NCI-H460 (cell line): ENCODE measurements at places on chromosomes 2 and 18. TPM values are rescaled to one million over a fixed set of nuclear protein-coding genes. Genes with fewer than 3 reads are reported as not detected.

Gene PAIP2B
- total RNA-seq, result 0.55 and 0.97 TPM in 2 replicates

Gene ARHGAP25
- total RNA-seq, result 2.1 and 3.1 TPM in 2 replicates

DNA sequence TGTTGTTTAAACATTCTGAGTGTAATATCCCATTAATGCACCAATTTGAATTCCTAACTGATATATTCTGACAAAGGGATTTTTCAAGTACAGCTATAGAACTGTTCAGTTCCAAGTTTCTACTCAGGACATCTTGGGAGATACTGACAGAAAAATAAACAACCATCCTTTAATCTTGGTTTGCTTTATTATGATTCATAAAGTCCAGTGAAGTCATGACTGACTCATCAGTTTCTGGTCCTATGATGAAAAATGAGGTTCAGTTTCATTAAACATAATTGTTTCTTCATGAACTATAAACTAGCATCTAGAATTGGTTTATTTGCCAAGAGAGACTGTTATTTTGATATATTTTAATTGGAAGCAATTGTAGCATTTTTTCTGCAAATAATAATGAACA is 896.2 kb downstream of the CCDC85A start:
- peak; percentile 21 for DNase-seq

DNA sequence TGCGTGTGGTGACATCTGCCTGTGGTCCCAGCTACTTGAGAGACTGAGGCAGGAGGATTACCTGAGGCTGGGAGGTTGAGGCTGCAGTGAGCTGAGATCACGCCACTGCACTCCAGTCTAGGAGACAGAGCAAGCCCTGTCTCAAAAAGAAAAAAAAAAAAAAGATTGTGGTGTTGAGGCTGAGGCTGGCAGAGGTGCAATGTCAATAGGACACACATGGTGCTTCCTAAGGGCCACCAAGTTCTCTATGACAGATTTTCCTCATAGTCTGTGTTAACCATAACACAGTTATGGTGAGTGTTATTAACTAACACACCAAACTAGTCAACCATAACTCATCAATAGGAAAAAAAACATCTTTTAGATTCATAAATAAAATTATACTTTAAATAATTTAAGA is 494.4 kb downstream of the TMX3 start:
- no peak for DNase-seq

DNA sequence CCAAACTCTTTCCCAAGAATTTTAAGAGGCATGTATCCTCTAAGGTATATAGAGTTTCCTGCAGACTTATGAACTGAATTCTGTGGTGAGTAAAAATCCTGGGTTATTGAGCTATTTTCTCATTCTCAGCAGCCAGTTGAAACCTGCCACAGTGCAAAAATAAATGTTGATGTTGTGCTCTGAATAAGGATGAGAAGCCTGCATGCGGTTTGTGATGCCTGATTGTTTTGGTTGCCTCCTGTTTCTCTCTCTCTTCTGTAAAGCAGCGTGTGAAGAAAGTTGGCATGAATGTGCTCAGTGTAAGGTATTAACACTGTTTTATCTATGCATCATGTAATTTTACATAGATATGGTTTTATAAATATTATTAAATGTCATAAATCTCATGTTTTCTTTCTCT is 452.6 kb downstream of the CDH2 start:
- no peak for DNase-seq

- DNase-seq, result peak; percentile 95
Measured at GRCh38 chr2:224086226-224086914, 47.3 kb upstream of the SERPINE2 start.

DNA sequence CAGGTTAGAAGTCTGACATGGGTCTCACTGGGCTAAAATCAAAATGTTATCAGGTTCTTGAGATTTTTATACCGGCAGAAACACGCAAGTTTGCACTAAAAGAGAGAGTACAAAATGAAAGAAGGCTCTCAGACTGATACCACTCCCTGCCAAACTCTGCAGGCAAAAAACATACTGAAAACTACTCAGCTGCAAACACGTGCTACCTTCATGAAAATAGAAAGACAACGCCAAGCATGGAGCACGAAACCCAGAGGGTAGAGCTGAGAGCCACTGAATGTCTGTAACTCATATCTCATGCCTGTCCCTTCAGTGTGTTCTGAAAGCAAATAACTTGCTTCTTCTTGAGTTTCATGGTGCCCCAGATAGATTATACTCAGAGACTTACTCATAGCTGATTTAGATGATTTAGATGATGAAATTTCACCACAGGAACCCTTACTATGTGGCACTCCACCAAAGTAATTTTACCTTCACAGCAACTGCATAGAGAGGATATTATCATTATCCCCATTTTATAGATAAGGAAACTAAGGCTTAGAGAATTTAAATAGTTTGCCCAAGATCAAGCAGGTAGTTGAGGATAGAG is 313.0 kb upstream of the SLC39A10 start:
- no peak for DNase-seq

DNA sequence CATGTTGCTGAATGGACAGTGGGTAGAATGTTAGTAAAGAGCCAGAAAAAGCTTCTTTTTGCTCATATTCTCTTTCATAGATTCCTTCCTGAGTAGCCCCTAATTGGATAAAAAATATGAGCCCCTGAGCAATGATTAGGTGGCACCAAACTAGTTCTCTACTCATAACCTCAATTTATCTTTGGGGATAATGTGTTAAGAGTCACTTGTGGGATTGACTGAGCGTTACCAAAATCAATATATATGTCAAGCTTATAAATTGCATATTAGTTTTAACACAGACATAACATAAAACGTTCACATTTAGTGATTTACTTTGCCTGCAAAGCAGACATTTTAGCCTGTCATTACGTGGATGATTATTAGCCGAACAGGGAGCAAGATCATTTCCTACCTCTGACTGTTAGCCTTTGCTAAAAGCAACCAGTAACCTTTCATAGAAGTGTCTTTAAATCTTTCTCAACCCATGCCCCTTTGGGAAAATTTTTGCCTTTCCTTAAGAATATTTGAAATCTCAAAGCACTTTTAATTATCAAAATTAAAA is 85.4 kb downstream of the ARHGAP28 start:
- no peak for DNase-seq

Gene PTPRN
- 11.3 and 22.7 TPM in 2 replicates for total RNA-seq

GRCh38 chr2:235917506-235917905 is 250.7 kb downstream of the GBX2 start:
- DNase-seq, result no peak

Gene ASPRV1
- total RNA-seq, result 0.12 TPM in 1 of 2 replicates, not detected in the other

DNA sequence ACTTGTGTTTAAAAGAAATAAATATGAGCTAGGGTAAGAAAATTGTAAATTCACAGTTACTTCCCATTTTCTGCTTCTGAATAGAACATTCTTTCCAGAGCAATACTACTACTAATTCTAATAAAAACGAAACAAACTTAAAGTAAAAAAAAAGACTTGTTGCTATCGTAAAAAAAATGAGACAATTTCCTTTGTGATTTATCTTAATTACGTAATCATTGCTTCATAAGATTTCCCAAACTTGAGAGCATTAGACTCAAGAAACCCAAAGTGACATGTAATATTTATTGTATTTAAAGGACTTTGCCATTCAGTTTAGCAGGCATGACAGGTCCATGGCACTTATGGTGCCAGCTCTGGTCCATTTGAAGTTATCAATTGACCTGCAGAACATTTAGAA is 153.8 kb downstream of the AQP4 start:
- DNase-seq, result no peak

Gene GNLY
- total RNA-seq, result not detected in 2 replicates

DNA sequence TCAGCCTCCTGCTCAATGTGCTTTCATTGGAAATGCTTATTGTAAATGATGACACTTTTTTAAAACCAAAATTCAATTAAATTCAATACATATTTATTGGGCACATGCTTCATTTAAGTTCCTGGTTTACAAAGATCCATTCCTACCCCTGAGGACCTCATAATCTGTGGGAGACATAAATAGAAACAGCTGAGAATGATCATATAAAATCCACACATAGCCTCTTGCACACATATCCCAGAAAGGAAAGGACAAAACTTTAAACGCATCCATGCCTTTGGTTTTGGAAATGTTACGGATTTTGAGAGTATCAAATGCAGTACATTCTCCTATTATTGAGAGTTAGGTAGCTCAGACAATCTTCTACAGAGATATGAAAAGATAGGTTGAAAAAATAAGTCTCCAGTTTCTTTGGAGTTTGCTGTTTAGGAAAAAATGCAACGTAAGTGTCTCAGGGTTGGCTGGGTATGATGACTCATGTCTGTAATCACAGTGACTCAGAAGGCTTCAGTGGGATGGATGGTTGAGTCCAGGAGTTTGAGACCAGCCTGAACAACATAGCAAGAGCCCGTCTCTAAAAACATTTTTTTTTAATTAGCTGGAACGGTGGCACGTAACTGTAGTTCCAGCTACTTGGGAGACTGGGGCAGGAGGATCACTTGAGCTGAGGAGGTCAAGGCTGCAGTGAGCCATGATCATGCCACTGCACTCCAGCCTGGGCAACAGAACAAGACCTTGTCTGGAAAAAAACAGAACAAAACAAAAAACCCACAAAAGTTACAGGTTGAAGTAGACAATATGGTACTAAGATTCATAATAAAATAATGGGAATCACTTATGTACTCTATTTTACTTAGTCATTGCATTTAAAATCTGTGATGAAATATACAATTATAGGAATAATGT is 3.9 kb upstream of the PRELID3A start:
- peak; percentile 52 for DNase-seq

DNA sequence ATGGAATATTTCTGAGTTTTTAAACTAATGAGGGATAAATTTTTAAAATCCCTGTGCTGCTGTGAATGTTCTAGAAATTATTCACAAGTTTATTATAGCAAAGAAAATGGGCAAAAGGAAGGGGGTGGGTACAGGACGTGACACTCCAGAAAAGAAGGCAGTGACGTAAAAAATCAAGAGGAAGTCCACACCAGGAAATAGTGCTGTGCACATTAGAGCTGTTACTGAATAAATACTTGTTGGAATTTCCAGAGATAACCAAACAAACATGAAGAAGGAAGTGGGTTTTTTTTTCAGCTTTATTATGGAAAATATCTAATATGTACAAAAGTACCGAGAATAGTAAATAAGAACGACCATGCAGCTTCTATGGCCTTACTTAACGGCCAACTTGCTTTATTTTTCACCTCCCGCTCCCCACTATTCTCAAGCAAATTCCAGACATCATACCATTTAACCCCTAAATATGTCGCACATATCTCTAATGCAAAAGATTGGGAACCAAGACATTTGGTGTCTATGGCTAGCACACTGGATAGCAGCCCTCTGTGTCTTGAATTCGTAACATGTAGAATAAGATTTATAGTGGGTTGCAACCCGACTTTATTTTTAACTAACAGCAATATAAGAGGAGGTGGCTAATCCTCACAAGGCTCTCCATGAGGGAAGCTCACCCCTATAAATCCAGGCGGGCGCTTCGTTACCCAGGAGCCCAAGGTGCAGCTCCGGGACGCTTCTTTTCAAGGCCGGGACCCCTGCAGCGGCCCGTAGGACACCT is 580 bp upstream of the NDUFV2 start:
- DNase-seq, result no peak

Gene UCN
- 4.6 and 6.8 TPM in 2 replicates for total RNA-seq

DNA sequence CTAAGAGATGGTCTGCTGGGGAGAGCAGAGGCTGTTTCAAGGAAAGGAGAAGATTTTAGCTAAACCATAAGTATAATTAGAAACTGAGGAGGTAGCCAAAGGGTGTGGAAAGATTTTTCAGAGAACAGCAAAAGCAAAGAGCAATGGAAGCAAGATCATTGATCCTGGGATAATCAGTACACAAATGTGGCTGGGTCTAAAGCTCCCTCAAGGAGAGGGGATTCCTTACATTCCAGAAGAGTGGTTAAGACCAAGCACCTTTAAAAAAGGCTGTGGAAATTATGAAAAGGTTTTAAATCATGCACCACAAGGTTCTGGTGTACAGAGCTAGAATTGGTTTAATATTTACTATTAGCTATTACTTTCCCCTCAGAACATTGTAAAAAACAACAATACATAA is 246.0 kb upstream of the UBE2E3 start:
- DNase-seq, result no peak

DNA sequence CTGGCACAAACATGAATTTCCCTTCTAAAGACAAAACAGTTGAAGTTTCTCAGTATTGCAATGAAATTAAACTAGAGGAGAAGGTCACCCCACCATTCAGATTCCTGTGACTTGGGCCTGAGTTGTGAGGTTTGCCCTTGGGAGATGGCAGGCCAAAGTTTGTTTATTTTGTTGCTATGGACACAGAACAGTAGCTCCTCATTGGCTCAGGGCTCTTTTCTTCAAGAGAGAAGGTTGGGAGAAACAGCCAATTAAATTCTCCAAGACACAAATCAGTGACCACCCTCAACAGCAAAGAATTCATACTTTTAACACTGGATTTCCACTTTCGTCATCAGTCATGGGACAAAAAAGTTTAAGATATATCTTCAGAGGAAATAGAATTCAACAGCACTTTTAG is at the start of gene FLACC1:
FLACC1 (minus strand) TSS at position 125 of the 400 bp plus-strand sequence. CDS start 5,941 bp downstream, outside the sequence.
- DNase-seq, result peak; percentile 67

GRCh38 chr2:27958711-27959378 is 68.3 kb downstream of the BABAM2 start:
- DNase-seq, result no peak

GRCh38 chr2:74887960-74888700 is 54.2 kb downstream of the HK2 start:
- no peak for DNase-seq

GRCh38 chr2:25339211-25339674 is 2.5 kb downstream of the DNMT3A start:
- no peak for DNase-seq

Gene ILKAP
- 24.2 and 25.3 TPM in 2 replicates for total RNA-seq

Gene ALPG
- total RNA-seq, result not detected in 2 replicates

Gene HNMT
- 9.8 and 17.0 TPM in 2 replicates for total RNA-seq
